Panc1 (cell line): ENCODE measurements at places on chromosomes 7 and 10.

GRCh38 chr7:74684921-74685320 lies 27.4 kb downstream of the GTF2I start:
- DNase-seq = no peak

DNA sequence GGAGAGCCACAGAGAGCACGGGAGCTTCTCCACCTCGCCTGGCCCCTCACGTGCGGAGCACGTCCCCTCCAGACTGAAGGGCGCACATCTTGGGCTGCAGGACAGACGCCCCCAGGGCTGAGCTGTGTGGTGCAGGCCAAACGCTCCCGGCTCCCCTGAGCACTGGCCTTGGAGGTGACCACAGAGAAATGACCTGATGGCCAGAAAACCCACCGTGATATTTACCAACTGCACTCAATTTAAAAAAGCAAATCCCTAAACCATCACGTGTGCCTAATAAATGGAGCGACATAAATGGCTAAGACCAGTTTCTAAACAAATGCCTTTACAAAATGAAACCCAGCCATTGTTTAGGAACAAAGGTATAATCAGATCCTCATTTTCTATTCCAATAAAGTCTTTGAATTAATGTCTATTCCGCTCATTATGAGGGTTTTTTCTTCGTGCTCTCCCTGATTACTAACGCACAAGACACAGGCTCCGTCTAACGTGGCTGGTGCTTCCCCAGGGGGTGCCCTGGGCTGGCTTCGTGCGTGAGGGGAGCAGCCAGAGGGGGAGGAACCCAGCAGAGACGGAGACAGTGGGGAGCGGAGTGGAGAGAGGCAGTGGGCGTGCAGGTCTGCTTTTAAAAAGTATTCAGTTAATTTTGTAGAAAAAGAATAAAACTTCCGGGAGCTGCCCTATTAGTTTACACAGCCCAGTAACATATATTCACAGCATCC lies 190.3 kb downstream of the DNAJB6 start:
- DNase-seq = no peak

DNA sequence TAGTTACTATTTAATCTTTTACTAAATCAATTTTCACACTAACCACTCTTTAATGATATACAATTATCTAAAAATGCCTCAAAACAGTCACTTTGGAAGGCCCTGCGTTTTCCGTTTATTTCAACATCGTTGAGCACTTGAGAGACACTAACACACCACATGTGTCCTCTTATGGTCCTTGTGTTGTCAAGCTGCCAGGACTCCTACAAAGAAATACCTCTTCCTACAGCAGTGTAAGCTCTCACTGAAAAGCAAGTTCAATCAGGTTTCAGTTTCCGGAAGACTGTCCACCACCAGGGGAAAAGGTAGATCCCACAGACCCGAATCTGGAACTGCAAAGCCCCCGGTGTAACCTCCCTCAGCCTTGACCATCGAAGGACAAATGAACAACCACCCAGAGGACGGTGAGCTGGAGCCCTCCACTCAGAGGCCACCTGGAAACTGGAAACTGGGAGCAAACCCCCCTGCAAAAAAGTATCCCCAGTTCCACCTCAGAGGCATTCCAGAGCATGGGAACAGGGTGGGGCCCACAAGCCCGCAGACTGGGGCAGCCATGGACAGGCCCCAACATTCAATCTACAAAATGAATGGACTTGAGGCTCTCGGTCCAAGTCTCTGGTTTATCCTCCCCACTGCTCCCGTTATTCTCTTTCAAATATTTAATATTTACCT lies 37.6 kb downstream of the KCNH2 start:
- no peak for DNase-seq

DNA sequence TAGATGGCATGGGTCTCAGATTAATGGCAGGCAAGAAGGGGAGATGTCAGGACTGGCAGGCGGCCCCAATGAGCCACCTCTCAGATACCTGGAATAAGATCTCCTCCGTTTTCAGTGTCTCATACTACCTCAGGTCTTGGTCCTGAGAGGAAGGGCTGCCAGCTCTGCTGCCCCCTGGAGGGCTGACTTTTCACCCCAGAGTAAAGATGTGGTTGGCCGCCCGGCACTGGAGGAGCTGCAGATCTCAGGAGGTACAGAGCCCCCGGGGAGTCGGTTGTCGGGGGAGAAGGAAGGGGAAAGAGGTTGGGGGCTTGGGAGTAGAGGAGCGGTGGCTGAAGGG lies 642 bp upstream of the COL13A1 start:
- no peak for DNase-seq

GRCh38 chr7:134547397-134548054 lies 1.4 kb upstream of the AKR1B15 start:
- peak; percentile 69 for DNase-seq

- no peak for DNase-seq
These were observed 33.7 kb upstream of the CXCL12 start for GRCh38 chr10:44418637-44419036.

GRCh38 chr7:129351320-129351719 lies 82.9 kb upstream of the STRIP2 start:
- no peak for DNase-seq

DNA sequence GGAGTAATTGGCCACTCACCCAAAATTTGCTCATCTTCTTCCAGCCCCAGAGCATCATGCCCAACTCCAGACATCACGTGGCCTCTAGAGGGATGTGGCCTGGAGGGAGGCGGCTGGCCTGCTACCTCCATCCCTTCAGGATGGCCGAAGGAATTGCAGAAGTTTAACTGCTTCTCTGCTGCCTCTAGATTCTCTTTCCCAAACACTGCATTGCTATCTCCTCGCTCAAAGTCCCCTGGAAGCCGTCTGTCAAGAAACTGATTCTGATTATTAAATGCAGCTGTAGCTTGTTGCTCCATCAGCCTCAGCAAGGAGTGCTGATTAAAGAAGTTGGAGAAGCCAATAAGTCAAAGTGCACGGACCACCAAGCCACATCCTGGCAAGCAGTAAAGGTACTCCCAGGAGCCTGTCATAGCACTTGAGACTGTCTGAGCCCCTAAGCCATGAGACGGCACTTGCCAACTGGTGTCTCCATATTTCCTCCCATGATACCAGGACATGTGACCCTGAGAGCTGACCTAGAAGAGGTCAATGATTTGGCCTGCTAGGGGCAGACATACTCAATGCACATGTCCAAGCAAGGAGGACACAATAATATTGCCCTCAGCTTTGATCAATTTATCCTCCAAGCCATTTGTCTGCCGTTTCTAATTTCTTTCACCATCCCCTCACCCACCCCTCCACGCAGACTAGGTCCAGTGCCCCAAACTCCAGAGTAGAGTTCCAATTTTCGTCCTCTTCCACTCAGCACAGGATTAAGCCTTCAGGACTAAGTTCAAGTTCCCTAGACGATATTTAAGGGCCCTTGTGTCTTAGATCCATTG lies 84.2 kb downstream of the TBXAS1 start:
- DNase-seq = no peak

- DNase-seq = no peak
These were observed 49.5 kb downstream of the DIP2C start for GRCh38 chr10:639751-640672.

GRCh38 chr10:71475243-71475871 lies 78.6 kb downstream of the CDH23 start:
- DNase-seq = no peak

DNA sequence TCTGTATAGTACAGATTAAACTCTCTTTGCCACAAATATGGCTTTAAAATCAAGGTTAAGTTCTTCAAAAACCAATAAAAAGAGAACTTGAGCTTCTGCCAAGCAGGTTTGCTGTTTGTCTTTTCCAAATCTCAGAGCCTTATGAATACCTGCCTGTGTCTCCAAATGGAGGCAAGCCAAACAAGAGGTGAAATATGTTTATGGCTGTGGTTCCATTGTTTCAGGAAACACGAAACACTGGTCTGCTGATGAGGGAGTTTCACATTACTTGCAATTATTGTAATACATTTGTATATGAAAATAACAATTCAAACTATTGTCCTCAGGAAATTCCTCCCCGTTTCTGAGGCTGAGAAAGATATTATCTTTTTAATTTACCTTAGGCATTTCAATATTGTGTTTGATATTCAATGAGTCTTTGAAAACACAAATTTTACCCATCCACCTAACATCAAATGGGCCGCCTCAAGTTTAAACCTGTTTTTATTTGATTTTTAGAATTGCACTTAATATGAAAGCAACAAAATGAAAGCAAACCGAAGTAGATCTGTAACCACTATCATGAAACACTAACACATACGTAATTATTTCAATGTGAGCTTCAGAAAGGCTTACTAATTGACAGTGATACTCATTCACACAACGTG lies 359.3 kb downstream of the HGF start:
- DNase-seq = no peak

- peak; percentile 81 for DNase-seq
These were observed 53.8 kb downstream of the HGF start for GRCh38 chr7:81715984-81716588.

- no peak for DNase-seq
These were observed 26.0 kb downstream of the SPOCK2 start for GRCh38 chr10:72062382-72062781.

DNA sequence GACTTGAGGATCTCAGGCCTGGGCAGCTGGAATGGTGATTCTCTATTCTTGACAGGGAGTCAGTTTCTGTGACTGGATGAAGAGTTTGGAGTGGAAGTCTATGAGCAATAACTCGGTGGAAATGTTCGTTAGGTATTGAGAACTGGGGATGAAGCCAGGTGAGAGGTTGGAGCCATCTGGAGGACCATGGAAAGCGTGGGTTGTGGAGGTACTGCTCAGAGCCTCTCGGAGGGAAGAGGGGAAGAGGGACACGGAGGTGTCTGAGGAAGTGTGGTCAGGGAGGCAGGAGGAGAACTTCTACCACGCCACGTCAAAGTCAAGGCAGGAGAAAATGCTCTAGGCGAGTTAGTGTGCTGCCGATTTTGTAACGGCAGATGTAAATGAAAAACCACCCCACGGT lies 430.7 kb downstream of the DPP6 start:
- DNase-seq = no peak

DNA sequence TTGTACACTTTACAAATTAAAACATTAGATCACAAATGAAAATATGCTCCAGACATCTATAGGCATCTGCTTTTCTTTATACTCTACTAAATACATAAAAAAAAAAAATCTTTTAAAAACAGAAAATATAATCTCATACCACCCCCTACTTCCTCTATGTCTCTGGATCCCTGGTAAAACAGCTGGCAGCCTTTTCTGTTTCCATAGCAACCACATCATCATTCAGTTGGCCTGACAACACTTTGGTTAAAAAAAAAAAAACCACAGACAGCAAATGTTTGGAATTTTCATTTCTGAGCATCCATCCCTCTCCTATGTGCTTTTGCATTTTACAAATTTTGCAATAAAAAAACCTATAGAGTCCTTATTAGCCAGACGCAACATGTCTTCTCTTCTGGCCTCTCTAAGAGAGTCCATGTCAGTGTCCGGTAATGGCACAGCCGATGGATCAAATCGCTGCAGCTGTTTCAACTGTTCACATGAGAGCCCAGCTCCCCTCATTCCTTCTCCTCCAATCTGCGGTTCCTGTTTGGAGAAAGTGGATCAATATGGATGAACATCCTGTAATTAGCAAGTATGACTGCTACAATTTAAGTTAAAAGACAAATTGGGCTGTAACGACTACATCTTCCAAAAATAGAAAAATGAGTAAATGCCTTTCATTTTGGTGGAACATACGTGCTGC lies 105.6 kb downstream of the NSUN6 start:
- no peak for DNase-seq

DNA sequence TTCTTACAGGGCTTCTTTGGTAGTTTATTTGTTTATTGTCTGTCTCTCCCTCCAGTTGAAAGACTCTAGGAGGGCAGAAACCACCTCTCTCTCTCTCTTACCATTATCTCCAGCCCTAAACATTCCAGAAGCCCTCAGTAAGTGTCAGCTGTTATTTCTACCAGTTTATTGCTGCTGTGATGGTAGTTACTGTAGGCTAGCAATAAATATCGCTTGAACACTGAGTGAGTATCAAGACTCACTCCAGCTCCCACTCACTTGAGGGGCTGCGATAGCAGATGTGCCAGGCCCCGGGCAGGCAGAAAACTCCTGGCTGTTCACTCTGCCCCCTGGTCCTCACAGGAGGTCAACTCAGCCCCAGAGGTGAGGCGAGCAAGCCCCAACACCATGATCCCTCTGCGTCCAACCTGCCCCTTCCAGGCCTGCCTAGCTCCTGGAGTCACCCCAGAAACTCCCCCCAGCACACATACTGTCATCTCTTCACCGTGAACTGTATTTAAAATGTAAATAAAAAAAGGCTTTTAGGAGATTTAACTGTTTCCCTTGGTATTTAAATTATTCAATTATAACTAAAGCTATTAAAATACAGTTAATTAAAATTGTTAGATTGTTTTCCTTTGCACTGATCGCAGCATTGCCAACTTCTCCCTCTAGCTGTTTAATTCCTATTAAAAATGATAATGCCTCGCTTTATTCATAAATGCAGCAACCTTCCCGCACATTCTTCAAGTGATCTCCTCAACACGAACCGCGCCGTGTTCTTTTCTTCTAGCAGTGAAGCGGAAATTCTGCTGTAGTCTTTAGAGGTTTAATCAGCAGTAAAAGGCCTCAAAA lies 321.1 kb upstream of the ZMIZ1 start:
- DNase-seq = no peak

DNA sequence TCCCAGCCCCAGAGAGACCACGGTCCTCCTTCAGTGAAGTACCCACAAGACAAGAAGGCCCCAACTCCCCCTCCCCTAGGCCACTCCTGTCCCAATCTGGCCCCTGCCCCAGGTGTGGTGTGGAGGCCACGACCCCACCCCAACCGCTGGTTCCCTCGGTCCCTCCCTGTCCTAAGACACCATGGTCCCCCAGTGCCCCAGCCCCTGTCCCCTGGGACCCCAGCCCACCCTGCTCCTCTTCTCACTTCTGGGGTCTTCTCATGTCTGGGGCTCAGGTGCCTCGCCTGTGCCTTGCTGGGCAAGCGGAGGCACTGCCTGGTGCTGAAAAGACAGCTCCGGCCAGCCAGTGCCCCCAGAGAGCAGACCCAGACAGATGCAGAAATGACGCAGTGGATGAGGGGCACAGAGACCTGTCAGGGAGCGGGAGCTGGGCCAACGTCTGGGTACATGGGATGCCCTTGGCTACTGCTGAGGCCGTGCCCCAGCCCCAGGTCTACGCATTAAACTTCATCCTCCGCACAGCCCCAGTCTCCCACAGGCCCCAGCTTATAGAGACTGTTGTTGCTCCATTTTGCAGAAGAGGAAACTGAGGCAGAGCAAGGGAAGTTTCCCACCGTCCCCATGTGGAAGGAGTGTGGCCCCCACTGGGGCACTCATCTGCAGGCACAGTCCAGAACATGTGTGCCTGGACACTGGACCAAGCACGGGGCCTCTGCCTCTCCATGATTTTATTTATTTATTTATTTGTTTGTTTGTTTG lies 14.8 kb downstream of the GRIFIN start:
- no peak for DNase-seq
